Effector memory CD8-positive, alpha-beta T cell (primary cell): ENCODE measurements at places on chromosomes 3 and 15.

DNA sequence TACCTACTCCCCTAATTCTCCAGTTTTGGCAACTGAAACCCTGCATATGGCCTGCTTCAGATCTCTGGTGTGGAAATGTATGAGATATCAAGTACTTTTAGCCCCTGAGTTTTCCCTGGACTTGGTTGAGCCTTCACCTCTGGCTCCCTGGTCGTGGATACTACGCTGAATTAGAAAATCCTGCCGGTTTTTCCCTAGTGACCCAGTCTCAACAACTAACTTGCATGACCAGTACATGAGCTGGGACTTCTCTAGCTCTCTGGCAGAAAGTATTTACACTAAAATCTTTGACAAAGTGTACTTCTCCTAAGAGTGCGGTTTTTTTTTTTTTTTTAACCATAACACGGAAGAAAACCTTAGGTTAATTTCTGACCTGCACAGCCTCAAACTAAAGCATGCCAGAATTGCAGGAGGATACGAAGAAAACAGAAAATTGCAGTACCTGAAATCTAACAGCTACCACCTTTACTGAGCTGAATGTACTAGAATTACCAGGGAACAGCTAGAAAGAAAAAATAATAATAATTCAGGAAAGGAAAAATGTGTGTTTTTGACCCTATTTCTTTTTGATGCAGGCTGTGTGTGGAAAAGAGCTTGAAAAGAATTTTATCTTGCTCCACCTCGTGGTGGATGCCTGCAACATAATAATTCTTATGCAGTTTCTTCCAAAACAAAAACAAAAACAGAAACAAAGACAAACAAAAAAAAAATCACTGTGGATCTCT is 165.6 kb downstream of the GMNC start:
- no peaks in the 10 kb centered on the region for H3K4me1 ChIP-seq
- H3K27ac ChIP-seq = no peak overlapping the region
- no peak for DNase-seq
- H3K36me3 ChIP-seq = no peaks in the 10 kb centered on the region

GRCh38 chr15:69629631-69630161 is 177.1 kb downstream of the RPLP1 start:
- no peak for DNase-seq
- H3K27me3 ChIP-seq = peaks cover 71% of the 10 kb centered on the region
- no peaks in the 10 kb centered on the region for H3K36me3 ChIP-seq
- no peak overlapping the region for H3K27ac ChIP-seq
- H3K4me1 ChIP-seq = peaks cover 6% of the 10 kb centered on the region

- no peaks in the 10 kb centered on the region for H3K36me3 ChIP-seq
- H3K4me1 ChIP-seq = no peaks in the 10 kb centered on the region
- DNase-seq = no peak
- H3K27ac ChIP-seq = no peak overlapping the region
- no peak overlapping the region for H3K4me3 ChIP-seq
Measured at GRCh38 chr3:132284781-132285619, 32.2 kb upstream of the ACP3 start.

GRCh38 chr3:128561504-128561903 is 68.5 kb upstream of the GATA2 start:
- peaks cover 32% of the 10 kb centered on the region for H3K27me3 ChIP-seq
- DNase-seq = no peak
- H3K4me1 ChIP-seq = no peaks in the 10 kb centered on the region
- H3K36me3 ChIP-seq = no peaks in the 10 kb centered on the region

- no peaks in the 10 kb centered on the region for H3K27me3 ChIP-seq
- no peaks in the 10 kb centered on the region for H3K4me1 ChIP-seq
- no peaks in the 10 kb centered on the region for H3K36me3 ChIP-seq
Measured at GRCh38 chr15:97815835-97816234, 144.7 kb upstream of the ARRDC4 start.

DNA sequence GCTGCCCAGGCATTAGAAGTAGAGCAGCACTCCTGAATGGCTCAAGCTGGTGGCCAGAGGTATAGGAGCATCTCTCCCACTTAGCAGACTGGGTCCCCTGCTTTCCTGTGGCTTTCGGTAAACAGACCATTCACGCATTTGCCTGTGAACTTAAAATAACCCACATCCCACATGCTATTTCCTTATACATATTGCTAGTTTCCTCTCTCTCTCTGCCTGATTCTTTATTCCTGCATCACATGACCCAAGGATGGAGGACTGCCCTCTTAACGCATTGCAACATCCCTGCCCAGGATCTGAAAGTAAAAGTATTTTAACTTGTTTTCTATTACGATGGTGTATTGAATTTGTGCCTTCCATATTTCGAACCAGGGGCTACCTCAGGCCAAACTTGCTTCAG is 43.4 kb upstream of the NLGN1 start:
- H3K27me3 ChIP-seq = no peaks in the 10 kb centered on the region
- DNase-seq = no peak
- no peaks in the 10 kb centered on the region for H3K4me1 ChIP-seq
- H3K27ac ChIP-seq = no peak overlapping the region
- no peak overlapping the region for H3K4me3 ChIP-seq
- H3K36me3 ChIP-seq = no peaks in the 10 kb centered on the region

- H3K27me3 ChIP-seq = no peaks in the 10 kb centered on the region
- DNase-seq = no peak
- H3K4me1 ChIP-seq = peaks cover 8% of the 10 kb centered on the region
- no peak overlapping the region for H3K4me3 ChIP-seq
- no peaks in the 10 kb centered on the region for H3K36me3 ChIP-seq
Measured at GRCh38 chr3:177490626-177491025, 293.3 kb upstream of the TBL1XR1 start.

GRCh38 chr3:61414456-61414855 is 146.9 kb upstream of the PTPRG start:
- no peak overlapping the region for H3K4me3 ChIP-seq
- H3K36me3 ChIP-seq = no peaks in the 10 kb centered on the region
- no peaks in the 10 kb centered on the region for H3K27me3 ChIP-seq

- no peak overlapping the region for H3K27ac ChIP-seq
- no peaks in the 10 kb centered on the region for H3K36me3 ChIP-seq
- peaks cover 9% of the 10 kb centered on the region for H3K27me3 ChIP-seq
- no peak overlapping the region for H3K4me3 ChIP-seq
Measured at GRCh38 chr3:139928708-139929505, 6.1 kb upstream of the CLSTN2 start.

GRCh38 chr15:74664028-74664616 is 31.7 kb downstream of the EDC3 start:
- peak overlapping the region; percentile 59 for H3K27ac ChIP-seq
- DNase-seq = no peak
- H3K36me3 ChIP-seq = peaks cover 14% of the 10 kb centered on the region
- no peaks in the 10 kb centered on the region for H3K27me3 ChIP-seq
- H3K4me1 ChIP-seq = peaks cover 27% of the 10 kb centered on the region

DNA sequence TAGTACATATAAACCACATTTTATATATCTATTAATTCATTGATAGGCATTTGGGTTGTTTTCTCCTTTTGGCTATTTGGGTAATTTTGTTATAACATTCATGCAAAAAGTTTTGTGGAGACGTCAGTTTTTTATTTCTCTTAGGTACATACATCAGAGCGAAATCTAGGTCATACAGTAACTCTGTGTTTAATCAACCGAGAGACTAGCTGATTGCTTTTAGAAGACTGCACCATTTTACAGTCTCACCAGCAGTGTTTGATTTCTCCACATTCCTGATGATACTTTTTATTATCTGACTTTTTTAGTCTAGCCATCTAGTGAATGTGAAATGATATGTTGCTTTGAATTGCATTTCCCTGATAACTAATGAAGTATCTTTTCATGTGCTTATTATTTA is 1019.3 kb downstream of the NSUN3 start:
- H3K36me3 ChIP-seq = no peaks in the 10 kb centered on the region
- no peaks in the 10 kb centered on the region for H3K27me3 ChIP-seq
- no peak overlapping the region for H3K27ac ChIP-seq
- no peak overlapping the region for H3K4me3 ChIP-seq

GRCh38 chr3:31704591-31705179 is 172.0 kb downstream of the STT3B start:
- no peaks in the 10 kb centered on the region for H3K36me3 ChIP-seq
- no peak overlapping the region for H3K27ac ChIP-seq
- H3K4me1 ChIP-seq = no peaks in the 10 kb centered on the region
- H3K4me3 ChIP-seq = no peak overlapping the region
- no peak for DNase-seq

GRCh38 chr3:46708401-46709156 is 7.4 kb downstream of the TMIE start:
- H3K27ac ChIP-seq = no peak overlapping the region
- no peaks in the 10 kb centered on the region for H3K27me3 ChIP-seq
- DNase-seq = no peak
- peaks cover 2% of the 10 kb centered on the region for H3K36me3 ChIP-seq

- no peak for DNase-seq
- peaks cover 3% of the 10 kb centered on the region for H3K36me3 ChIP-seq
- no peaks in the 10 kb centered on the region for H3K27me3 ChIP-seq
- no peak overlapping the region for H3K4me3 ChIP-seq
- peak overlapping the region; percentile 62 for H3K27ac ChIP-seq
Measured at GRCh38 chr3:13501958-13502790, 22.1 kb downstream of the HDAC11 start.

GRCh38 chr15:50487287-50487686 is 59.2 kb downstream of the USP50 start:
- no peaks in the 10 kb centered on the region for H3K4me1 ChIP-seq
- H3K36me3 ChIP-seq = peaks cover 75% of the 10 kb centered on the region
- H3K4me3 ChIP-seq = no peak overlapping the region
- peak overlapping the region; percentile 71 for H3K27ac ChIP-seq
- H3K27me3 ChIP-seq = no peaks in the 10 kb centered on the region

DNA sequence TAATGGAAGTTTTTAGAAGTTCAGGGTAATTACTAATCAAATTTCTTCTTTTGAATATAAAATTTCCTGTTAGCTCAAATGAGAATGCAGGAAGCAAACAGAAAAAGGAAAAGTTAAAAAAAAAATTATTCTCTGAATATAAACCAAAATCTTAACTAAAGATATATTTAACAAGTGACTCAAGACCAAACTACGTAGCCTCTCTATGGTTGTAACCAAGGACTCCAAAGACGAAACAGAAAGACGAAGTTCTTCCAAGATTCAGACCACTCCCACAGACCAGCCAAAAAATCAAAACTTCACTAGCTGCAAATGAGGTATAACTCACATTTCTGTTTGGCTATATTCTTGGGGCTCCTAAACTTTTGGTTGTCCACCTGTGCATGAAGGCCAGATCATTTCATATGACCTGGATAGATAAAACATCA is 846.5 kb upstream of the ALCAM start:
- H3K4me3 ChIP-seq = no peak overlapping the region
- H3K27ac ChIP-seq = no peak overlapping the region
- H3K27me3 ChIP-seq = no peaks in the 10 kb centered on the region
- H3K36me3 ChIP-seq = peaks cover 3% of the 10 kb centered on the region

GRCh38 chr15:36407647-36408046 is 171.8 kb upstream of the CDIN1 start:
- no peaks in the 10 kb centered on the region for H3K27me3 ChIP-seq
- H3K4me1 ChIP-seq = no peaks in the 10 kb centered on the region
- DNase-seq = no peak

DNA sequence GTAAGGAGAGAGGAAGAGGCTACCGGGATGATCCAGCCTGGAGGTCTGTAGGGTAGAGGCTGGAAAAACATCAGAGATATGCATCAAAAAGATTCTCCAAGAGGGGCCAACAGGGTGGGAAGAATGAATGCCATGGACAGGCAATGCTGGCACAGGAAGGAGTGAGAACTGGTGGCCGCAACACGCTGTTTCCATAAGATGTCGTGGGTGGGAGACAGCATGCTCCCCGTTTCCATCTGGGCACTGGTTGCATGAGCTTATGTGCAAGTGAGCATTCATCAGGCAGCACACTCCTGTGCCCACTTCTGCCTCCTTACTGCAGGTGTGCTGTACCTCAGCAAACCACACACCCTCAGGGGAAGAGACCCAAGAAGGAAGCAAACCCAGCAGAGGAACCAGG is 59.4 kb downstream of the GABRB3 start:
- H3K36me3 ChIP-seq = peaks cover 3% of the 10 kb centered on the region
- no peaks in the 10 kb centered on the region for H3K4me1 ChIP-seq
- DNase-seq = no peak
- no peaks in the 10 kb centered on the region for H3K27me3 ChIP-seq
